Astrocyte (in vitro differentiated cells and primary cell): ENCODE measurements at places on chromosomes 13 and 19.

DNA sequence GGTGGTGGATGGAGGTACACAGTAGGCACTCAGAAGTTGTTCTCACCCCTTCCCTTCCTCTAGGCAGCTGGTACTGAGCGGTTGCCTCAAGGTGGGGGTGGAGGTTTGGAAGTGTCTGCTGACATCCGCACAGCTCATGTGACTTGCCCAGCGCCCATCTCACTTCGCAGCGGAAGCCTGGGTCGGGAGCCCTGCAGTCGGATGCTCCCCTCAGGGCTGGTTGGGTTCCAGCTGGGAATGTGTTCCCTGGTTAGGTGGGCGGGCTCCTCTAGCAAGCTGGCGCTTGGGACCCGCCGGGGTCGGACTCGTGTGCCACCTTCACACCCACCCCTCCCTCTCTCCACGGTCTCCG is 10.2 kb downstream of the PPP1R37 start:
- no peak for DNase-seq

DNA sequence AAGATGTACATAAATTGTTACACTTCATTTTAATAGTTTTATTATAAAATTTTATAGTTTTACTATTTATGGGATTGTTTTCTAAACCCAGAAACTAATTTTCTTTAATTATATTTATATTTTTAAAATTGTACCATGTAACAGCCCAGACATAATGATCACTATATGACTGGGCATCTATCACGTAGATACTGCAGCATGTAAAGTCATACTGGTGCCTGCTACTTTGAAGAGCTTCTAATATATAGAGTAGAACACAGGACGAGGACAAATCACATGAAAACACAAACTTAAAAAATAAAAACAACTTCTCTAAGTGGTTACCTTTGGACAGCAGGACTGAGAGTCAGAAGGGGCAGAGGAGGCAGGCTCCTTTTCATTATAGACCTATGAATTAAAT is 5.3 kb downstream of the ELF1 start:
- DNase-seq: no peak

- peak; percentile 54 for DNase-seq
Measured at GRCh38 chr19:38263689-38264485, 486 bp upstream of the SPINT2 start.

GRCh38 chr19:2455851-2456570 is 748 bp downstream of the LMNB2 start:
- DNase-seq: no peak

- no peak for DNase-seq
Measured at GRCh38 chr13:40433577-40433976, 232.9 kb downstream of the FOXO1 start.

- no peak for DNase-seq
Measured at GRCh38 chr13:42745655-42746054, 35.7 kb upstream of the FAM216B start.

DNA sequence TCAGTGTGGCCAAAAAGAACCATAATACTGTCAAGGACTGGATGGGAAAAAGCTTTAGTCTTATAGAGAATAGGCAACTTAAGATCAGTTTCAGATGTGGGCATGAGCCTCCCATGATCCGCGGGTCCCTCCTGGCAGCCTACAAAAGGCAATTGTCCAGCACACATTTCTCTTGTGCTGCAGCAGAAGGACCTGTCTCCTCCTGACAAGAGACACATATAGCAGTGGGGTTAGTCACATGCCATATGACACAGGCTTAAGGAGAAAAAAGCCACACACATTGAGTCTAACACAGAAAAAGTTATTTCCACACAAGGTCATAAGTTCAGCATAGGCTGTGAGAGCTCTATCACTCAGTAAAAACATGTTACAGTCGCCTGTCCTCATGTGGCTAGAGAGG is 1378.7 kb upstream of the PRR20A start:
- DNase-seq: no peak

GRCh38 chr13:40974460-40975407 is 44.4 kb downstream of the ELF1 start:
- peak; percentile 40 for DNase-seq

GRCh38 chr19:20414120-20414519 is 151.5 kb downstream of the ZNF737 start:
- DNase-seq: no peak

- no peak for DNase-seq
Measured at GRCh38 chr19:51164215-51164614, 22.1 kb downstream of the SIGLEC7 start.

- no peak for DNase-seq
Measured at GRCh38 chr19:38958301-38958700, 17.2 kb downstream of the FBXO17 start.

DNA sequence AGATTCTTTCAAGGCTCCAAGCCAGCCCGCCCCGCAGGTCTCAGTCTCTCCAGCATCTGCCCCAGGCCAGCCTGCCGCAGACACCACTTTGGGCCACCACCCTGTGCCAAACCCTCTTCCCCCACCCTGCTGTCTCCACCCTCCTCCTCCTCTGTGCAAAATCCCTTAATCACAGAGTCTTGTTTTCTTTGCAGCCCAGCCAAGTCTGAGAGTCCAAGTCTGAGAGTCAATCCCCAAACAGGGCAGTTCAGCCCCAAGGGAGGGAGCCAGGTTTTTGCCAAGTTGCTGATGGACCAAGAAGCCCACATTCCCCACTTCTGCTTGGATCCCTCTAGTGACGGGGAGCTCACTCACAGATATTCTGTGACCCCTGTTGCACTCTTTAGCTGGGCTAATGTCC is 3.1 kb downstream of the ADAMTS10 start:
- DNase-seq: peak; percentile 82

DNA sequence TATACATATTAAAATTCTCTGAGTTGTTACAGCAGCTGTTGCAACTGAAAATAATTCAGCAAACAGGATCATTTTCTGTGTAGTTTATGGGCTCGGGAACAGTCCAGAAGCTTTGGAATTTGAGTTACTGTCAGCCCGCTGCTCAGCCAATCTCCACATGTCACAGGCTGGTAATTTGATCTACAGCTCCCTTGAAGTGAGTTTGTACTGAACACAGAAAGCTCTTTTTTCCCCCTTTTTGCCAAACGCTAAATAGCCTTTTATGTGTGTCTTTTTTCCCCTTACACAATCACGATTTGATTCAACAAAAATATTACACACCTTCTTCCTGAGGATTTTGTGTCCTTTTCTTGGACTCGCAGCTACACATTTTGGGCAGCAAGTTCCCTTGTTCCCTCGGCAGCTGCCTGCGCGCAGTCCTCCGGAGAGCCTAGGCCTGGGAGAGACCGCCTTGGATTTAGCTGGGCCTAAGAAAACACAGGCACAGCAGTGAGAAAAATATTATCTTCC is 371.4 kb downstream of the KCNRG start:
- DNase-seq: peak; percentile 61

DNA sequence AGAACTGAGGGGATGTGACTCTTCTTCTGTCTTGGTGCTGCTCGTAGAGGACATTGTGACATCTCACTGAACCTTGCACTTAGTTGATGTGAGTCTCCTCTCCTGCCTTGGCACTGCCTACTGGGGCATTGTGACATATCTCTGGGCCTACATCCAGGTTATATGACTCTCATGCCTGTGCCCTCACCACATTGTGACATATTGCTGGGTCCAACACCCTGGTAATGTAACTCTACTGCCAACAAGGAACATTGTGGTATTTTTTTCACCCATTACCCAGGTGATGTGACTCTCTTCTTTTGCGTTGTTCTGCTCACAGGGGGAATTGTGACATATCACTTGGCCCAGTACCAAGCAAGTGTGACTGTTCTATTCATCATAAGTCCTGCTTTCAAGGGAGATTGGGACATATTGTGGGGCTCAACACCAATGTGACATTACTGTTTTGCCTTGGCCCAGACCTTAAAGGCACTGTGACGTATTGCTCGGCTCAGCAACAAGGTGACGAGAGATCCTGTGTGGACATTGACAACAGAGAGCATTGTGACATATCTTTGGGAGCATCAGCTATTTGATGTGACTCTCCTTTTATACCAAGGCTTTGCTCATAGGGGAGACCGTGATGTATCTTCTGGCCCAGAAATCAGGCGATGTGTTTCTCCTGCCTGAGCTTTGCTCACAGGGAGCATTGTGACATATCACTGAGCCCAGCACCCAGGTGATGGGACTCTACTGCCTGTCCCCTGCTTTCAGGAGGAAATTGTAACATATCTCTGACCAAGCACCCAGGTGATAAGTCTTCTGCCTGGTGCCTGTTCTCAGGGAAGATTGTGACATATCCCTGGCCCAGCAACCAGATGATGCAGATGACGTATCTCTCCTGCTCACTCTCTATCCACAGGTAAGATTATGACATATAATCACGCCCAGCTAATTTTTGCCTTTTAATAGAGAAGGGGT is 12.2 kb upstream of the ZNF429 start:
- no peak for DNase-seq

GRCh38 chr19:46179076-46179759 is 31.2 kb downstream of the IGFL2 start:
- no peak for DNase-seq

DNA sequence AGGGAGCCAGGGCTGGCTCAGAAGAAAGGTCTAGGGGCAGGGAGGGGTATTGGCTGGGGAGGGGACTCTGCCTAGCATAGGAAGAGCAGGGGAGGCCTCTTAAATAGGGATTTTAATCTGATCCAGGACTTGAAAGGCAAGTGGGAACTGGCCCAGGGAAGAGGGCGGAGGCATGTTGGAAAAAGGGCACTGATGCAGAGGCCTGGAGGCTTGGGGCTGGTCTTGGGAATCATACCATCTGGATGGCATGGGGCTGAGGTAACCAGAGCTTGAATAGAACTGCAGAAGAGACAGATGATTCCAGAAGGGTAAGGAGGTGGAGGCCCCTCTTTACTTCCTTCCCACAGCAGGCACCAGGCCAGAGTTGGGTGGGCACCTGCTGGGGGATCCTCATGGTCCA is 29.1 kb downstream of the CERS4 start:
- no peak for DNase-seq

GRCh38 chr13:40175639-40176038 is 490.8 kb downstream of the FOXO1 start:
- peak; percentile 23 for DNase-seq

GRCh38 chr13:36147330-36147729 is 16.1 kb upstream of the DCLK1 start:
- DNase-seq: no peak

- no peak for DNase-seq
Measured at GRCh38 chr13:113466383-113466782, 13.1 kb upstream of the ADPRHL1 start.

DNA sequence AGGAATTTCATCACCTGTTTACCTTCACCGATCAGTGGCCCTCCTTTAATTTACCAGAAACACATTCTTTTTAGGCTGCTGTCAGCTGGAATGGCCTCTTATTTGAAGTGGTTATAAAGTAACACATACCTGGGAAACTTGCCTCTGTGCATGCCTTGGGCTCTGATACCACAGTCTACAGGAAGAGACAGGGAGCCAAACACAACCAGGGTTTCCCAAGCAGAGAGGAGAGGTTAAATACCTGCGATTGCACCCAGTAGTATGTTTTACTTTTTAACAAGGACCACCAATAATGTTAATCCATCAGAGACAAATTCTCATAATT is 444.0 kb upstream of the SGCG start:
- no peak for DNase-seq

DNA sequence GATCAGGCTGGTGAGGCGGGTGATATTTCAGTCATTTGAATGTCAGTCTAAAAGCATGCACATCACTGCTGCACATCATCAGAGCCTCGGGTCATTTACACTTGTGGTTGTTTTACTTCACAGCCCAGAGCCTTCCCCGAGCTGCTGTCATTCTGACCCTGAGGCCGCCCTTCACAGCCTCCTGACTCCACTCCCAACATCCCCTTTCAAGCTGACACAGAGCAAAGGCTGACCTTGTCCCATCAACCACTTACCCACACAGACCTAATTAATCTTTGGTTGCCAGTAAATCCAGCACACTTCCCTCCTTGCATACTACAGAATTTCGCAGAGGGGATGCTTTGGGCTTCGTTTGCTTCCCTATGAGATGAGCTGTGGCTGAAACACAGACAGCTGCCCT is 528.1 kb downstream of the DIAPH3 start:
- no peak for DNase-seq
